CD4-positive, alpha-beta T cell treated with Interferon gamma for 1 hour (primary cell): ENCODE measurements at places on chromosomes 5 and 9.

GRCh38 chr5:31469886-31470285 lies 62.0 kb downstream of the DROSHA start:
- DNase-seq, result no peak

DNA sequence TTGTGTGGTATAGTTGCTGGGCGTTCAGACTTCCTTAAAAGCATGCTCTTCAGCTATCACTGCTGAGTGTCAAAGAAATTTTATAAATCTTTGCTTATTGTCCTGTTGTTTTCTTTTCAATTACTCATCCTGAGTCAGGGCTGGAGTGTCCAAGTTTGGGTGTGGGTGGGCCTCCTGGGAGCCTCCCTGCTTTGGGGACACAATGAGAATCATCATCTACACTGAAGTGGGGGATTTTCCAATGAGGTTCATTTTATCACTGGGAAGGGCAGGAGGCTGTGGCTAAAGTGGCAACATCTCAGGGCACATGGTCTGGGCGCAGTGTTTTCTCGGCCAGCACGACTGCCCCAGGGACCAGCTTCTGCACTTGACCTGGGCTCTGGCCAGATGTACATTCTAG lies 19.5 kb downstream of the GFPT2 start:
- DNase-seq, result no peak

DNA sequence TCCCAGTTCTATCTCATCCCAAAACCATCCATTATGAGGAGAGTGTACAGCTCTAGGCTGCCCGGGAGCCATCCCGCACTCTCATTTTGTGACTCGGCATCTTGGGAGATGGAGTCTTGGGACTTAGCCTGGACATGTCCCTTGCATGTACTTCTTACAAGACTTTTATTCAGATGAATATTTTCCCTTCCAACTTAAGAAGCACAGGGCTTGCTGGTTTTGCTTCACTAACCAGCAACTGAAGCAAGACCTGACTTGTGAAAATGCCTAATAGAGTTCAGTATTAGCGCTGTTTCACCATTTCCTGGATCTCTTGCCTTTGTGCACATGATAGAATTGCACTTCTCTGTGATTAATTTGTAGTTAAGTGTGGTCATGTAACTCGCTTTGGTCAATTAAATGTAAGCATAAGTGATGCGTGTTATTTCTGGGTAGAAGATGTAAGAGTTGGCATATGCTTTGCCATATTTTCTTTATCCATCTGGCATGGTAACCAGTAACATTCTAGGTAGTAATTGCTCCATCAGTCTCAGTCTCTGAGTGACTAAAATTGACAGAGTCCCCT lies 55.8 kb downstream of the PDCD1LG2 start:
- no peak for DNase-seq

DNA sequence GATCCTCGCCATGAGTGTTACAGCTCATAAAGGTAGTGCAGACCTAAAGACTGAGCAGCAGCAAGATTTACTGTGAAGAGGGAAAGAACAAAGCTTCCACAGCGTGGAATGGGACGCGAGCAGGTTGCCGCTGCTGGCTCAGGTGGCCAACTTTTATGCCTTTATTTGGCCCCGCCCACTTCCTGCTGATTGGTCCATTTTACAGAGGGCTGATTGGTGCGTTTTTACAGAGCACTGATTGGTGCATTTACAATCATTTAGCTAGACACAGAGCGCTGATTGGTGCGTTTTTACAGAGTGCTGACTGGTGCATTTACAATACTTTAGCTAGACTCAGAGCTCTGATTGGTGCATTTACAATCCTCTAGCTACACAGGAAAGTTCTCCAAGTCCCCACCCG lies 13.9 kb downstream of the PLK2 start:
- DNase-seq, result no peak

- no peak for DNase-seq
These were observed 82.3 kb downstream of the PTCD2 start for GRCh38 chr5:72402381-72402890.

DNA sequence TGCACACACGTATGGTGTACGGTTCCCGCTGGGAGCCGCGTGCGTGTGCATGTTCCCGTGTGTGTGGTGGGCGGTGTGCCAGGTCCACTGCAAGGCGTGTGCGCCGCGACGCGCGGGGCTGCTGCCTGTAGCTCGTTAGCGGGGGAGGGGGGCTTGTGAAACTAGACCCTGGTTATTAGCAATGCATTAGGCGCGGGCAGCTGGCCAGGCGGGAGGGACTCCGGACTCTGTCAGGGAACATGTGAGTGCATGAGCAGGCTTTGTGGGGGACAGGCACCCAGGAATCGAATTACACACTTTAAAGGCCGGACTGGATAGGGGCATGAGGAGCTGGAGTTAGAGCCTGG lies 32.2 kb upstream of the ENHO start:
- no peak for DNase-seq

DNA sequence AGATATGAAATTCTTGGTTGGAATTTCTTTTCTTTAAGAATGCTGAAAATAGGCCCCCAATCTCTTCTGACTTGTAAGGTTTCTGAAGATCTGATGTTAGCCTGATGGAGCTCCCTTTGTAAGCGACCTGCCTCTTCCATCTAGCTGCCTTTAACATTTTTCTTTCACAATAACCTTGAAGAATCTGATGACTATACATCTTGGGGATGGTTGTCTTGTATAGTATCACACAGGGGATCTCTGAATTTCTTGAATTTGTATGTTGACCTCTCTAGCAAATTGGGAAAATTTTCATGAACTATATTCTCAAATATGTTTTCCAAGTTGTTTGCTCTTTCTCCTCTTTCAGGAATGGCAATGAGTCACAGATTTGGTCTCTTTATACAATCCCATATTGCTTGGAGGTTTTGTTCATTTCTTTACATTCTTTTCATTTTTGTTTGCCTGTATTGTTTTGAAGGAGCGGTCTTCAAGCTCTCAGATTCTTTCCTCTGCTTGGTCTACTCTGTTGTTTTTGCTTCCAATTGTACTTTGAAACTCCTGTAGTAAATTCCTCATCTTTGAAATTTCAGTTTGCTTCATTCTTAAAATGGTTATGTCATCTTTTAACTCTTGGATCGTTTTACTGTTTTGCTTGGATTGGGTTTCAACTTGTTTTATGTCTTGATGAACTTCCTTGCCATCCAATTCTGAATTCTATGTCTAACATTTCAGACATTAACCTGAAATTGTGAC lies 245.2 kb upstream of the TARS1 start:
- no peak for DNase-seq

- DNase-seq, result no peak
These were observed 190.9 kb downstream of the RFK start for GRCh38 chr9:76203373-76203772.

GRCh38 chr9:70093944-70094343 lies 50.3 kb downstream of the MAMDC2 start:
- DNase-seq, result no peak

- DNase-seq, result no peak
These were observed 288.3 kb downstream of the MLLT3 start for GRCh38 chr9:20333991-20334390.

DNA sequence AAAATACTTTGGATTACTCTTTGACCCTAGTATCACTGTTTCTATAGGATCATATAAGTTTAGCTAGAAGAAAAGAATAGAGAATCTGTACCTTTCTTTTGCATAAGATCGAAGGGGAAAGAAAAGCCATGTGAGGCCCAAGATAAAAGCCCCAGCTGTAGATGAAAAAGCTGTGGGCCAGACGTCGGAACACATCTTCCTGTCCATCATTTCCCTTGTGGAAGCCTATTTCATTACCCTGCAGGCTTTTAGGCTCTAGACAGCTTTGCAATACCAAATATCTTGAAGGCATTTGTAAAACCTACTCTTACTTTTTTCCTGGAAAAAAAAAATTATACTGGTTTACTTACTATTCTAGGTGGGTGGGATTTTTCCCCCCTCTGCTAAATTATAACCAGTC lies 10.0 kb downstream of the PALM2AKAP2 start:
- no peak for DNase-seq

GRCh38 chr5:97846643-97847042 lies 663.6 kb upstream of the RIOK2 start:
- DNase-seq, result no peak

DNA sequence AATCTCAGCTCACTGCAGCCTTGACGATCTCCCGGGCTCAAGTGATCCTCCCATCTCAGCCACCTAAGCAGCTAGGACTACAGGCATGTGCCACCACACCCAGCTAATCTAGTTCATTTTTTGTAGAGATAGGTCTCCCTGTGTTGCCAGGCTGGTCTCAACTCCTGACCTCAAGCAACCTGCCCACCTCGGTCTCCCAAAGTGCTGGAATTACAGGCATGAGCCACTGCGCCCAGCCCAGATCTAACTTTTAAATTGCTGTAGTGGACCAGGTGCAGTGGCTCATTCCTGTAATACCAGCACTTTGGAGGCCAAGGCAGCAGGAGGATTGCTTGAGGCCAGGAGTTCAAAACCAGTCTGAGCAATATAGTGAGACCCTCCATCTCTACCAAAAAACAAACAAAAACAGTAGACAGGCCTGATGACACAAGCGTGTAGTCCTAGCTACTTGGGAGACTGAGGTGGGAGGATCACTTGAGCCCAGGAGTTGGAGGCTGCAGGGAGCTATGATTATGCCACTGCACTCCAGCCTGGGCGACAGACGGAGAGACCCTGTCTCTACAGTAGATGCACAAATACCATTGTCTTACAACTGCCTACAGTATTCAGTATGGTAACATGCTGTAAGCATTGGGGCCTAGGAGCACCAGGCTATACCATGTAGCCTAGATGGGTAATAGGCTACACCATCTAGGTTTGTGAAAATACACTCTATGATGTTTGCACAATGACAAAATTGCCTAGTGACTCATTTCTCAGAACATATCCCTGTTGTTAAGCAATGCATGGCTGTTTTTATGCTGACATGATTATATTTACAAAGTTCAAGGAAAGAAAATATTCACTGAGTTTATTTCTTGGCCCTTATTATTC lies 1.5 kb upstream of the SIT1 start:
- DNase-seq, result no peak

DNA sequence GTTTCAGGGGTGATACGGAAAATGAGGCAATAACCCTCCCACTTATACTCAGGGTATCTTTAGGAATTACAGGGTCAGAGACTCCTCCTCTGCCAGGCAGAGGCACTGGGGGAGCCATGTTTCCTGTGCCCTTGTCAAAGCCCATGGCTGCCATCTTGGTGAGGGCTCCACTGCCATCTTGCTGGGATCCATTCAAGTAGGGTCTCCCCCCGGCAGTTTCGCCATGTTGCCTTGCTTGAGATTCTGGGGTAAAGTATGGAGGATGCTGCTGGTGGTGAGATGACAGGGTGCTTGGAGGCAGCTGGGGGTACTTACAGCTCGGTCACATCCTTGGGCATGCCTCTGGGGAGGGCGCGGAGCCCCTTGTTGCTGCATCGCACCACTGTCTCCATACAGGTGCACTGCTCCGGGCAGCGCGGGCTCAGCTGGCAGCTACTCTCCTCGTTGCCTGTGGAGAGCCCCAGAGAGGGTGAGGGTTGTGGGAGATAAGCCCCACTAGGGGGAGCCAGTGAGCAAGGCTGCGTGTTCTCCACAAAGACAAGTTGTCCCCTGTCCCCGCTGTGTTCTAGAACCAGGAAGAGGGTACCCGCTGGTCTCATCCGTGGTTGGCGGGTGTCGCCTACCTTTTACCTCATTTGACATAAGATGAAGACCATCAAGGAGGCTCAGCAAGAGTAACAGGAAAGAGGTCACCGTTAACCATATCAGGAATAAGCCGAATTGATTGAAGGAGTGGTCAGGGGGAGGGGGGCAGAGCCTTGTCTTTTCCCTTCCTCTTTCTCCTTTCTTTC lies 169.0 kb upstream of the PANK3 start:
- DNase-seq, result no peak

GRCh38 chr5:93574491-93575305 lies 6.3 kb downstream of the NR2F1-AS1 start:
- DNase-seq, result no peak

DNA sequence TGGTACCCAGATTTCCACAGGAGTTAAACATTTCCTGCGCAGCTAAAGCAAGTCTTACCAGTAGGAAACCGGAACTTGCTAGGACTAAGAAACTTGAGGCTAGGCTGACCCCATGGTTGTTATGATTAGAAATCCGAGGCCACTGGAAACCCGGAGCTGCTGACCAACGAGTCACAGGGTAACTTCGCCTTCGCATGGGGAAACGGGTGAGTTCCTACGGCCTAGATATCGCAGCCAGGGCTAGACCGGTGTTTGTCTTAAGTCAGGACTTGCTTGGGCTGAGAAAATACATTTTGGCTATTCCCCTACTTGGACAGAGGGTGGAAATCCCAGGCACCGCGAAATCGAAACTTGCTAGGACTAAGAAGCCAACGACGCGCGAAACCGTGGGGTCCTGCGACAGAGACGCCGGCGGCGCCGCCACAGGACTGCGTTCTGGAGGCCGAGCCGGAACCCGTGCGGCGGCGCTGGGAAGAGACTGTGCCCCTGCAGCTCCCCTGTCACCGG lies 1.6 kb upstream of the ANXA2R start:
- DNase-seq, result peak; percentile 76

GRCh38 chr9:136308006-136308701 lies 4.3 kb upstream of the CCDC187 start:
- no peak for DNase-seq

DNA sequence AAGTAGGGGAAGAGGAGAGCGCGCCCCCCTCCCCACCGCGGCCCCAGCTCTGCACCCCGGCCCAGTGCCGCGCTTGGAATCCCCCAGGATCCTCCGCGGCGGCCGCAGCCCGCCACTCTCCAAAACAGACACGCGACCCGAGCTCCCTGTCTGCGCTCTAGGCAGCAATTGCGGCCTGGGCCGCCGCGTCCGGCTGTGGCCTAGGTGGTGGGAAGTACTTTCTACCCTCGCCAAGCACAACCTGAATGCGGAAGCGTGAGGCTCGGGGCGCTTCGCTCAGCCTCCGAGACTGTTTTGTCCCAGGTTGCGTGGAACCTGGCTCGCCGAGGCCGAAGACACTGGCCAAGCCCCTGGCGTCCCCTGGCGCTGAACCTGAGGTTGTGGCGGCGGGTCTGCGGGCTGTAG lies 3.3 kb upstream of the FOXB2 start:
- DNase-seq, result no peak

DNA sequence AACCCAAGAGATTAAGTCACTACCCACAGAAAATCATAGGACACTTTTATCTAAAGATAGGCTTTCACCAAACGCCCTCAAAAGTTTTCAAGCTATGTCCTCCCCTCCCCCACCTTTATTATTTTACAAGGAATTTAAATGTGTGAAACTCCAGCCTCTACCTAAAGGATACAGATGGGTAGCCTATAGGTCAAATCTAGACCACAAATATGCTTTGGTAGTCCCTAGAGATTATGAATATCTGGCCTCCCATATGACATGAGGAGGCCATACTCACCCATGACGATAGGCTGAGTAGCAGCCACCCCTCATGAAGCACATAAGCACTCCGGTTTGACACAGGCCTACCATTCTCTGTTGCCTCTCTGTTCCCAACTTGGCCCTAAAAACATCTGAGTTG lies 11.9 kb downstream of the SIL1 start:
- DNase-seq, result no peak

GRCh38 chr5:160966921-160967320 lies 114.9 kb upstream of the ATP10B start:
- DNase-seq, result no peak

- DNase-seq, result no peak
These were observed 87.3 kb downstream of the CFAP90 start for GRCh38 chr5:7763621-7764072.
